ENCODE measurements at places on chromosomes 3 and 15.
A peak's percentile ranks its signal among the peaks of the same experiment; 100 is the strongest.

DNA sequence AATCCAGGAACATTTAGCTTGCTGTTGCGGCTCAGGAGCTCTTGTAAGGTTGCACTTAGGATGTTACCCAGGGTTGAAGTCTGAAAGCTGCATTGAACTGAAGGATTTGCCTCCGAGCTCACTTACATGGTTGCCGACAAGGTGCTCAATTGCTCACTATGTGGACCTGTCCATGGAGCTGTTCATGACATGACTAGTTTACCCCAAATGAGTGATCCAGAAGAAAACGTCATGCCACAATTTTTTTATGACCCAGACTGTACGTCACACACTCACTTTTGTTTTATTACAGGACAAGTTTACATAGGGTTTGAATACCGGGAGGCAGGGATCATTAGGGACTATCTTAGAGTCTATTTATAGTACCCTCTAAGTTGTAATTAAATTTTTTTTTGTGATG lies 21.0 kb upstream of the CLDN11 start:
- no peak for DNase-seq

DNA sequence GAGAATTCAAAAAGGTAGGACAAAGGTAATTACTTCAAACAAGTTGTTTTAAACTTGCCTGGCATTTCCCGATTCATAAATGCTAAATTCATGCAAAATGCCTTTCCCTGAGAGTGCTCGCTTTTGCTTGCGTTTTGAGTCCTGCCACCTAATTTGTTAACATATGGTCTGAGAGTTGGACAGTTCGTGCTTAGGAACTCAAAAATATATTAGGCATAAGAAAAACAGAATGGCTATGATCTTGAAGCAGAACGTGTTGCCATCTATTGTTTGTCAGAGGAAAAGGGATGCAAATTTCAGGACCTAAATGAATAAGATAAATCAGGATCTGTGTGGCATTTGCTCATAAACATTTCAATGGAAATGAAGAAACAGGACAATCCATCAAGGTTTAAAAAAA lies 195.8 kb downstream of the ZMAT3 start:
- DNase-seq: no peak

DNA sequence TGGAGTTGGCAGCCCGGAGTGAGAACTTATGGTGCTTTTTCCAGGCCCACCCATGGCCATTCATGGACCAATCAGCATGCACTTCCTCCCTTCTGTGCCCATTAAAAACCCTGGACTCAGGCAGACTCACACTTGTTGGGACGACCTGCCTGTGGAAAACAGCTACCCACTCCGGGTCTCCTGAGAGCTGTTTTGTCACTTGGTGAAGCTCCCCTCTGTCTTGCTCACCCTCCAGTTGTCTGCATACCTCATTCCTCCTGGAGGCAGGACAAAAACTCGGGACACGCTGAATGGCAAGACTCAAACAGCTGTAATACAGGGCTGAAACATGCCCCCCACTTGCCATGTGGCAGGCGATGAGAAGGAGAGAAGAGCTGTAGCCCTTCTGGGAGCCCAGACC lies 35.2 kb downstream of the ROPN1B start:
- no peak for DNase-seq

DNA sequence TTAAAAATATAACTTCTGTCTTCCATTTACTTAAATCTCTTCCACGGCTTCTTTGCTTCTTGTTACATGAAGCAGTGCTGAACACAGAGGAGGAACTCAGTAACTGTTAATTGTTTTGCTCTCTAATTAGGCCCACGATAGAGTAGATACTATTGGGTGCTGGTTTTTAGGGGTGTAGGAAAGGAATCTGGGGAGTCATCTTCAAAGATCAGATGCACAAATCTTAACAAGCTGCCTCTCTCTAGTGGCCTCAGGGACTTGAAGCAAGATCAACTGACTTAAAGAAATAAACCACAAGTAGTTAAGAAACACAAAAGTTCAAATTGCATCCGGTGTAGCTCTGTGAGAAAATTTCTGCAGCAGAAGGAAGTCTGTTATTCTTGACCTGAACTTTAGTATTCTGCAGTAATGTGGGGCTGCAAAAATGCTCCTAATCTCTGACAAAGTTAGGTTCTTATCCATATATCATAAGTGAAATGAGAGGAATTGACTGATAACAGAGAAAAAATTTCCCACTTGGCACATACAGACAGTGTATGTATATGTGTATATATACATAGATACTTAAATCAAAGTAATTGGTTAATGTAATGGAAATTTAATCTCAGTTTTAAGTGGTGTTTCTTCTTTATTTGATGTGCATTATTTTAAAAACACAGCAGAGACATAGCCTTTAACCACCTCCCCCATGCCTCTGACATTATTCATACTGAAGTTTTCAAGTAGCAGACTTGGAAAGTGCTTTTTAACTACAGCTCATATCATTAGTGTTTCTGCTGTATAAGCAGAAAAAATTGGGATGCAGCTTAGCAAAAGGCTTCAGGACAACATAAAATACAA lies 51.8 kb downstream of the CHST2 start:
- peak; percentile 51 for DNase-seq

- no peak for DNase-seq
Measured at GRCh38 chr15:72398648-72399047, 543 bp downstream of the TMEM202 start.

GRCh38 chr3:20128358-20128757 lies 57.6 kb downstream of the SGO1 start:
- no peak for DNase-seq

- no peak for DNase-seq
Measured at GRCh38 chr3:117411971-117412370, 702.4 kb downstream of the TUSC7 start.

- no peak for DNase-seq
Measured at GRCh38 chr3:122111974-122112373, 56.8 kb downstream of the CD86 start.

DNA sequence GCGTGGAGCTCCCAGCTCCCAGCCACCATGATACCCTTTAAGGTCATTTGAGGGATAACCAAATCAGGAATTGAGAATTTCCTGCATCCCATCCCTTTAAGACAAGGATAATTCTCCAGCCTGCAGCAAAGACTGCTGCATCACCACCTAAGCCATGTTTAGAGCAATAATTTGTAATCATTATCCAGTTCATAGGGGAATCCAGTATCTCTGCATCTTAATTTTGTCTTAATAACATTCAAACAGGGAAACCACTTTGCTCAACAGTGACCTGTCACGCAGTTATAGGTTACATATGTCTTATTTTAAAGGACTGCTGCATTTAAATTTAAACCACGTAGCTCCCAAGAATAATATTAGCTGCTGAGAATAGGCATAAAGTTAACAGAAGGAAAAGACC lies 188.4 kb downstream of the SSR3 start:
- no peak for DNase-seq

DNA sequence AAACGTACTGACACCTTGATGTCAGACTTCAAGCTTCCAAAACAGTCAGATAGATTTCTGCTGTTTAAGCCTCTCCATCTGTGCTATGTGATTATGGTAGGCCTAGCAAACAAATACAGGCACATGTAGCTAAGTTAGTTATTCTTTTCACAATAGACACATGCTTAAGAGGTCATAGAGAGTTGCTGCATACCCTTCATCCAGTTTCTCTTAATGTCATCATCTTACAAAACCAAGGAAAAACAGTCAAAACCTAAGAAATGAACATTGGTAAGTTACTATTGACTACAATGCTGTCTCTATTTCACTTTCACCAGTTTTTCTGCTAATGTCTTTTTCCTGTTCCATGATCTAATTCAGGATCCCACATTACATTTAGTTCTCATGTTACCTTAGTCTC lies 946.8 kb downstream of the TUSC7 start:
- no peak for DNase-seq

GRCh38 chr3:159904455-159904854 lies 84.2 kb upstream of the IL12A start:
- no peak for DNase-seq

- no peak for DNase-seq
Measured at GRCh38 chr15:89383365-89384175, 48.9 kb upstream of the POLG start.

DNA sequence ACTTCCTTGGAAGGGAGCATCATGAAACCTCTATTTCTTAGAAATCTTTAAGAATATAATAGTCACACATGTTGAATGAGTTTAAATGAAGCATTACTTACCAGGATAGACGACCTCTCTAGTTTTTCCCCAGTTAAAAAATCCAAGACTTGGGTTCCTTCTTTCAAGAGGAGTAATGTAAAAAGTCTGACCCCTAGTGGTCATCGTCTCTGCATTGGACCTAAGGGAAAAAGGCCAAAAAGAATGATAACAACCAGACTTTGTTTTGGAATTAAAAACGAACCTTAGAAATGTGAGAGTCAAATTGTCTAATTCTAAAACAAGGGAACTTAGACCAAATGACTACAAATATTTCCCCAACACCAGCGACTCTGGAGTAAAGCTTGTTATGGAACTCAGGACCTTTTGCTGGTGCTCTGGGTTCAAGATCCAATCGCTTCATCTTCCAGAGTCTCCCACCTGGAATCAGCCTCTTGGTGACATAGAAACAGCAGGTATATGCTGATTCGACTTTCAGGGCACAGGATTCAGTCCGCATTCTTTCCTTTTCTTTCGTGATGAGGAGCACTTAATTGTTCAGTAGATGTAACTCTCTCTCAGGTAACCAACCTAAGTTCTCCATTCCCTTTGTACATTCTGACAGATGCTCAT lies 214.8 kb upstream of the TPRG1 start:
- no peak for DNase-seq

- DNase-seq: no peak
Measured at GRCh38 chr3:152384412-152384811, 115.7 kb downstream of the MBNL1 start.

- DNase-seq: peak; percentile 66
Measured at GRCh38 chr3:168051531-168052471, 43.9 kb downstream of the GOLIM4 start.

- no peak for DNase-seq
Measured at GRCh38 chr3:108407886-108408285, 102.5 kb downstream of the MYH15 start.

DNA sequence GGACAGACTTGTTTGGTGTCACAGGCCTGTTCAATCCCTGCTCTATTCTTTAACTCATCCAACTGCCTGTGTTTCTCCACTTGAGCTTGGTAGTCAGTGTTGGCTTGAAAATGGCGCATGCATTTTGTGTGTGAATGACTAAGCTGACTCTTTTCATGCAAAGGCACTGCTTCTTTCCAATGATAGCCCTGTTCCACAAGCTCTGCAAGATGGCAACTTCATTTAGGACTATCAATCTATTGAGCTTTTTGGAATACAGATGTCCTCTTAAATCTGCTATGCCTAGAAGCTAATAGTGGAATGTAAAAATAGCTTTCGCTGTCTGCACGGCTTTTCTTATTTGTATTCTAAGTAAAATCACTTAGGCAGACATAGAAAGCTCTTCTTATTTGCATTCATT lies 33.6 kb upstream of the SYNPR start:
- no peak for DNase-seq

- no peak for DNase-seq
Measured at GRCh38 chr3:189570916-189571315, 60.3 kb upstream of the TP63 start.

- DNase-seq: no peak
Measured at GRCh38 chr3:172953571-172953970, 187.5 kb downstream of the SPATA16 start.

DNA sequence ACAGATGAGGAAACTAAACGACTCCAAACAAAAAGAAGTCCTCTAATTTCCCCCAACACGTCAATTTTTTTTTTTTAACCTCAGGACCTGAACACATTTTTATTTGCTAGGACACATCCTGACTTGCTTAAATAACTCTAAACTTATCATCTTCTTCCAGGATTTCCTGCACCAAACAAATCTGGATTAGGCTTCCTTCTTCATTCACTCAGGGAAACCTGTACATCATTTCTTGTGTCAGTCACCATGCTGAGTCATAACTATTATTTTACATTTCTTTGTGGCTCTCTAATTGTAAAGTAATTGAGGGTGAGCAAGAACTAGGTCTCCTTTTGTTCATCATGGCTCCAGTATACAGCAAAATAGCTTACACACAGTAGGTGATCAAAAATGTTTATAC lies 433.4 kb upstream of the GBE1 start:
- DNase-seq: no peak

GRCh38 chr3:130582457-130583153 lies 65.6 kb downstream of the COL6A6 start:
- no peak for DNase-seq

DNA sequence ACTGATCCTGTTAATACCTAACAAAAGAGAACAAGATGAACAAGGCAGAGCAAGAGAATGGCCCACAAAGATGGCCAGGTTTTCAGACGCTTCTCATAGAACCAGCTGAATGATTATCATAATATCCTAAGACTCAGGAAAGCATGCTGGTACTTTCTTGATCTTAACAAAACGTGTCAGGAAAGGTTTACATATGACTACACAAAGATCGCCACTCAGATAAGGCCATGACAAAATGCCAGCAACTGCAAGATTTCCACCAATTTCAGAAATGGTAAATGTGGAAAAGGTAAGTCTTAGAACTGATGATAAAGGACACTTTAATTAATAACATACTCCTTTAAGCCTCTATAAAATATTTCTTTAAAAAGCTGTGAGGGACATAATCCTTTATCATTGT lies 108.8 kb downstream of the DLG1 start:
- DNase-seq: no peak

- no peak for DNase-seq
Measured at GRCh38 chr15:52097180-52097579, 15.4 kb downstream of the BCL2L10 start.

DNA sequence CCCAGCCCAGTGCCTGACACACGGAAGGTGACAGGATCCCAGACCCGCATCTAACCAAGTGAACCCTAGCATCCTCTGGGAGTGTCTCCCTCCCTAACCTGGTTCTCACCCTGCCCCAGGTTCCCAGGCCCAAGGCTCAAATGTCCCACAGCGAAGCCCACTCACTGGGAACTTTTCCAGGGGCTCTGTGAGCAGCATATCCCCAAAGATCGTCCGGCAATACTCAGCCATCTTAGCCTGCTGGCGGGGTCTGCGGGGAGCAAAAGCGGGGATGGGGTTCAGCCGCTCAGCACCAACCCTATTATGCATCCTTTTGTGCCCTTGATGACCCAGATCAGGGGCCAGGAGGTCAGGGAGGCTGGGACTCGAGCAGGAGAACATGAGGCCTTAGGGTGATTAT lies 10.4 kb downstream of the PLCB2 start:
- DNase-seq: no peak

- no peak for DNase-seq
Measured at GRCh38 chr15:29410338-29410737, 140.7 kb upstream of the NSMCE3 start.

DNA sequence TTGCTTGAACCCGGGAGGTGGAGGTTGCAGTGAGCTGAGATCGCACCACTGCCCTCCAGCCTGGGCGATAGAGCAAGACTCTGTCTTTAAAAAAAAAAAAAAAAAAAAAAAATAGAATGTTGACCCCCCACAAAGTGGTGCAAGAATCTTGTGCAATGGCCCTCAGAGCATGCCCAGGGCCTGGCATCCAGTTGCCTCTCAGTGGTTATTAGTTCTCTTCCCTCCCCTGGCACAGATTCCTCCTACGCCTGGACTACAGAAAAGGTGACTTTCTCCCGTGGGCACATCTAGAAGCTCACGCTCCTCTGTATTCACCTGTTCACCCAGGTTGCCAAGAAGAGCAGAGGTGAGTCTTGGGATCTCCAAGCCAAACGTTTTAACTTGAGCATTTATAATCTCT lies 36.7 kb downstream of the ACSBG1 start:
- DNase-seq: no peak
